MG63 (cell line): ENCODE measurements at places on chromosomes 11 and 22. TPM values are rescaled to one million over a fixed set of nuclear protein-coding genes. Genes with fewer than 3 reads are reported as not detected.

NCR3LG1 gene
- 0.17 and 0.20 TPM in 2 replicates for total RNA-seq

KLHL22 gene
- total RNA-seq: 29.1 and 36.0 TPM in 2 replicates

OR5A1 gene
- not detected in 2 replicates for total RNA-seq

TRPM5 gene
- total RNA-seq: not detected in 2 replicates

CHRDL2 gene
- not detected in 2 replicates for total RNA-seq

APOA5 gene
- total RNA-seq: not detected in 2 replicates

MEN1 gene
- total RNA-seq: 9.2 and 13.3 TPM in 2 replicates
